Stimulated activated CD4-positive, alpha-beta T cell treated with anti-CD3 and anti-CD28 coated beads, Interleukin-1b, Interleukin-23, amount 100 ng/mL, for 1 hour (primary cell): ENCODE measurements at places on chromosomes 3 and 15.

GRCh38 chr15:96888764-96889163, 558.3 kb downstream of the NR2F2 start:
- DNase-seq: no peak

GRCh38 chr3:156664831-156665178, 9.6 kb upstream of the TIPARP start:
- no peak for DNase-seq

- no peak for DNase-seq
Measured at GRCh38 chr15:91413142-91413541, 313.1 kb downstream of the SV2B start.

- no peak for DNase-seq
Measured at GRCh38 chr15:70437089-70437488, 326.3 kb downstream of the UACA start.

GRCh38 chr3:71532639-71533395, 50.7 kb downstream of the FOXP1 start:
- DNase-seq: no peak

DNA sequence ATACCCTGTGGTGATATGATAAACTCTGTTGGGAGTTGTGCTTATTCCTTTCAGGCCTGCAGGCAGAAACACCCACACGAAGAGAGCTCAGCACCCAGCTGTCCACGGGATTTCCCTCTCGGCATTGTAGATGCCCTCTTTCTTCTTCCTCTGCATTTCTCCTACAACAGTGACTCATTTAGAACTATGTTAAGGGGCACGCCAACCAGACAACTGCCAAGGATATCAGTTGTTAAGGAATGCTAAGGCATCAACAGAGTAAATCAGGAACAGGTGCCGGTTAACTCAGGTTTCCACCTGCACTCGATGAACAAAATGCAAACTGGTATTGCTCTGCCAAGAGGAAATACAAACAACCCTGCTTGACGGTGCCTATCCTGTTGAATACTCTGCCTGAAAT, 270.0 kb upstream of the PEX5L start:
- no peak for DNase-seq
